H1 (cell line): ENCODE measurements at places on chromosomes 16 and 17. TPM values are rescaled to one million over a fixed set of nuclear protein-coding genes. Genes with fewer than 3 reads are reported as not detected.

The PIK3R5 gene
- 4.3 and 4.5 TPM in 2 replicates for total RNA-seq

The CASKIN1 gene
- total RNA-seq, result 6.4 and 6.5 TPM in 2 replicates

The RAD51C gene
- 10.2 and 10.4 TPM in 2 replicates for total RNA-seq

The CDH8 gene
- 8.3 and 8.4 TPM in 2 replicates for total RNA-seq

The UTS2R gene
- 0.63 TPM in 1 of 2 replicates, not detected in the other for total RNA-seq

The RMI2 gene
- total RNA-seq, result 96.0 and 96.9 TPM in 2 replicates

The SGCA gene
- total RNA-seq, result not detected in 2 replicates

The SYNGR3 gene
- total RNA-seq, result 36.2 and 38.8 TPM in 2 replicates

DNA sequence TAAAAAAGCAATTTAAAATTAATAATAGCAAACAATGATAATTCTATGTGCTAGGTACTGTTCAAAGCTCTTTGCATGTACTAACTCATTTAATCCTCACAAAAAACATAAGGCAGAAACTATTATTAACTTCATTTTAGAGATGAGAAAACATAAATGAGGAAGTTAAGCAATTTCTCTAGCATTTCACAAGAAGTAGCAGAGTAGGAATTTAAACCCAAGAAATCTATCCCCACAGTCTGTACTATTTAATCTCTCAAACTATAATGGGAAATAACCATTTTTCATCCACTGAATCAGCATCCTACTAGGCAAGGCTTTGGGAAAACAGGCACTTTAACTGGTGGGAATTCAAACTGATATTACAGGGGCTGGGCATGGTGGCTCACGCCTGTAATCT is 42.2 kb upstream of the INTS2 start:
- H3K27ac ChIP-seq, result no peak overlapping the region
- peaks cover 21% of the 10 kb centered on the region for H3K36me3 ChIP-seq

GRCh38 chr17:40608061-40608581 is 39.5 kb downstream of the SMARCE1 start:
- no peak overlapping the region for H3K4me3 ChIP-seq
- H3K27me3 ChIP-seq, result no peaks in the 10 kb centered on the region
- DNase-seq, result no peak
- no peaks in the 10 kb centered on the region for H3K36me3 ChIP-seq
- peaks cover 6% of the 10 kb centered on the region for H3K4me1 ChIP-seq
- H3K27ac ChIP-seq, result no peak overlapping the region

GRCh38 chr17:39623356-39623950 is 3.3 kb upstream of the PPP1R1B start:
- peak; percentile 99 for DNase-seq
- H3K36me3 ChIP-seq, result no peaks in the 10 kb centered on the region
- no peak overlapping the region for H3K27ac ChIP-seq
- H3K4me3 ChIP-seq, result no peak overlapping the region
- H3K27me3 ChIP-seq, result peaks cover 53% of the 10 kb centered on the region

- no peaks in the 10 kb centered on the region for H3K4me1 ChIP-seq
- H3K27me3 ChIP-seq, result no peaks in the 10 kb centered on the region
- no peak for DNase-seq
- no peak overlapping the region for H3K27ac ChIP-seq
- H3K4me3 ChIP-seq, result no peak overlapping the region
These were observed 114.6 kb upstream of the MED13 start for GRCh38 chr17:62179525-62180161.

DNA sequence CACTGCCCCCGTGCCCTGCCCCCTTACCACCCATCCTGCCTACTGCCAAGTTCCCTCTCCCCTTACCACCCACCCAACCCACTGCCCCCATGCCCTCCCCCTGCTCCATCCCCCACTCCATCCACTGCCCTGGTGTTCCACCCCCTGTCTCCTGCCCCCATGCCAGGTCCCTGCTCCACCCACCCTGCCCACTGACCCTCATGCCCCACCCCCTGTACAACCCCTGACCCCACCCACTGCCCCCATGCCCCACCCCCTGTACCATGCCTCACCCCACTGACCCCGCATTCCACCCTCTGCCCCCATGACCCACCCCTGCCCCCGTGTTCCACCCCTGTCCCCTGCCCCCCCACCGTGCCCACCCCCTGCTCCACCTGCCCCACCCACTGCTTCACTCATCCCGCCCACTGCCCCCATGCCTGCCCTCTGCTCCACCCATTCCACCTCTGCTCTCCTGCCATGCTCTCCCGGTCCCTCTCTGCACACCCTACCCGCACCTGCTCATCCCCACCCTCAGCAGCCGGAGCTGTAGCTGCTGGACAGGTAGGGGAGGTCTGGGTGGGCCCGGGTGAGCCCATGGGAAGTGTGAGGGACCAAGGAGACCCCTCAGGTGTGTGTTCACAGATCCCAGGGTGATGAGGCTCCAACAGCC is 7.4 kb upstream of the FN3KRP start:
- H3K27ac ChIP-seq, result no peak overlapping the region
- DNase-seq, result no peak
- no peak overlapping the region for H3K4me3 ChIP-seq

- H3K4me1 ChIP-seq, result peaks cover 13% of the 10 kb centered on the region; the same call in 1 of the 2 replicates
- no peaks in the 10 kb centered on the region for H3K36me3 ChIP-seq
- H3K27me3 ChIP-seq, result no peaks in the 10 kb centered on the region
- peak; percentile 93 for DNase-seq
- no peak overlapping the region for H3K4me3 ChIP-seq
- H3K27ac ChIP-seq, result no peak overlapping the region
These were observed 29.0 kb downstream of the PIMREG start for GRCh38 chr17:6473128-6473767.

DNA sequence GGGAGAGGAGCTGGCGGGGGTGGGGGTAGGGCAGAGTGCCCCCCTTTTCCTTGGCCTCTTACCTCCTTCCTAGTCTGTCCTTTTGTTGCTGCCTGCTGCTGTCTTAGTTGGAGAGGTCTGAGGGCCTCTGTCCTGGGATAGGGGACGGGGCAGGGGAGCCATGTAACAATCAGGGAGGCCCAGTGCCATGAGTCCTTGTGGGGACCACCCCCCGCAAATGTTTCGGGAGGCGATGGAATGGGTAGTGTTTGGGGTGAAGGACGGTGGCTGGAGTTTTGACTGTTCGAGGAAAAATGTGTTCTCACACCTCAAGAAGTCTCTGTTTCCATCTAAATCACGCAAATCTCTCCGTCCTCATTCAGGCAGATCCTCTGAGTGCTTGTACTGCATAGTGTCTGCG is 99.0 kb downstream of the OR1D5 start:
- H3K27ac ChIP-seq, result no peak overlapping the region
- H3K4me1 ChIP-seq, result peaks cover 13% of the 10 kb centered on the region
- H3K36me3 ChIP-seq, result peaks cover 12% of the 10 kb centered on the region
- no peaks in the 10 kb centered on the region for H3K27me3 ChIP-seq

DNA sequence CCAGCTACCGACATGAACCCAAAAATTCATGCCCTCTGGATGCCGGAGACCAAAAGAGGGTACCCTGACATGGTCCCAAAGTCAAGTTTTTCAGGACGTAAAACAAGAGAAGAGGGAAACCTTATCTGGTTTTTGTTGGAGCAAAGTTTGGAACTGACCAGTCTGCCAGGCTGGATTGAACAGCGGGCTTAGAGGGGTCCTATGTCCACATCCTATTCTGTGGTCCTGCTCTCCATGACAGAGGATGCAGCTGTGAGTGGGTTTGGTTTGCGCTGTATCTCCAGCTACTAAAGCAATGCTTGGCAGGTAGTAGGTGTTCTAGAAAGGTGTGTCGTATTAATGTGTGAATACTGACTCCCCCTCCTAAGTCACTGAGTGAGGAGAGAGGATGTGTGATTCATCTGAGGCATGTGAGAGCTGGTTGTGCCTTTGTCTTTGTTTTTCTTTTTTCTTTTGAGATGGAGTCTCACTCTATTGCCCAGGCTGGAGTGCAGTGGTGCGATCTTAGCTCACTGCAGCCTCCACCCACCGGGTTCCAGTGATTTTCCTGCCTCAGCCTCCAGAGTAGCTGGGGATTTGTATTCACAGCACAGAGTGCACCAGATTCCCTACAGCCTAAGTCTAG is 31.0 kb downstream of the PMM2 start:
- H3K4me3 ChIP-seq, result no peak overlapping the region
- DNase-seq, result no peak
- H3K36me3 ChIP-seq, result peaks cover 35% of the 10 kb centered on the region
- no peaks in the 10 kb centered on the region for H3K27me3 ChIP-seq
- H3K27ac ChIP-seq, result no peak overlapping the region
- peaks cover 23% of the 10 kb centered on the region for H3K4me1 ChIP-seq

GRCh38 chr16:11712122-11712521 is 30.5 kb downstream of the TXNDC11 start:
- H3K36me3 ChIP-seq, result no peaks in the 10 kb centered on the region
- no peak overlapping the region for H3K27ac ChIP-seq
- no peaks in the 10 kb centered on the region for H3K4me1 ChIP-seq
- DNase-seq, result no peak
- no peaks in the 10 kb centered on the region for H3K27me3 ChIP-seq

GRCh38 chr16:53112015-53112414 is 57.2 kb downstream of the CHD9 start:
- H3K27me3 ChIP-seq, result no peaks in the 10 kb centered on the region
- no peak overlapping the region for H3K4me3 ChIP-seq
- no peaks in the 10 kb centered on the region for H3K4me1 ChIP-seq
- no peak overlapping the region for H3K27ac ChIP-seq

DNA sequence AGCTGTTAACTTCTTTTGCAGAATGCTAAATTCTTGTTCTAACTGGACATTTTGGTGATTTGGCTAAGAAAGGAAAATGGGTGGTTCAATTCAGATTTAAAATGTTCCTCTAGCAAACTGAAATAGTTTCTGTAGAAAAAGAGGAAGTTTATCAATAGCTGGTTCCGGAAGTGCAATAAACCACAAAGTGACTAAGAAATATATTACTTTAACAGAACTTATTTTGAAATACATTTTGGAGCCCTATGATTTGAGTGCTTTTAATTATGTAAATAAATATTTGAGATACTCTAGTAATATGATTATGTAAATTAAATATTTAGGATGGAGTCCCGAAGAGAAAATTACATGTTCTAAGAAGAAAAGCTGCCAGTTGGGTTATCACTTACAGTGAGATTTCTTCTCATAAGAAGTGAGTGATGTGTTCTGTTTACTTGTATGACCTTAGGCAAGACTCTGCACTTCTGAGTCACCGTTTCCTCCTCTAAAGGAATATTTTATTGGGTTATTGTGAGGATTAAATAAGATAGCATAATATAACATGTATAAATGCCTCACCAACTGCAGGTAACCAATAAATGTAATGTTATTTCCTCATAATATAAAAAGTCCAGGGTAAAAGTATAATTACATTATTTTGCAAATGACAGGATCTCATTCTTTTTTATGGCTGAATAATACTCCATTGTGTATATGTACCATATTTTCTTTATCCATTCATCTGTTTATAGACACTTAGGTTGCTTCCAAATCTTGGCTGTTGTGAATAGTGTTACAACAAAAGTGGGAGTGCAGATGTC is at the start of gene EVI2B:
Gene EVI2B, minus strand, starts transcription at position 73 of the 800 bp plus-strand sequence. CDS start 8,445 bp downstream, outside the sequence.
- H3K27me3 ChIP-seq, result no peaks in the 10 kb centered on the region
- H3K27ac ChIP-seq, result no peak within 1 kb of the TSS
- H3K4me1 ChIP-seq, result no peaks in the 10 kb centered on the region

DNA sequence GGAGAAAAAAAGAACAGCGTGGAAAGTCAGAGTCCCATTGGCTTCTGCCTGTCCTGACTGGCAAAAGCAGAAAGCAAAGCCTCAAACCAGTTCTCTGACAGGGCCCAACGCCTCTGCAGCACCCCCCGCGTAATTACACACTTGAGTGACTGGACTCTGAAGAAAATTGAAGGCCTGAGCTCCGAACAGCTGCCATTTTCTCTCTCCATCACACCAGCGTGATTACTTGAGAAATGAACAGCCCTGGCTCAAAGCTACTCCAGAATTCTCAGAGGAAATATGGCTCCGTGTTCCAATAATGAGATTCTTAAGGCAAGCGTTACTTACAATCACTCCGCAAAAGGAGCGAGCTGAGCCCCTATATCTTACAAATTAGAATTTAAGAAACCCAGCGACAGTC is 142.7 kb upstream of the C17orf78 start:
- H3K27ac ChIP-seq, result no peak overlapping the region
- no peaks in the 10 kb centered on the region for H3K27me3 ChIP-seq
- H3K4me1 ChIP-seq, result no peaks in the 10 kb centered on the region
- DNase-seq, result no peak
- H3K4me3 ChIP-seq, result no peak overlapping the region

- H3K27me3 ChIP-seq, result no peaks in the 10 kb centered on the region
- H3K36me3 ChIP-seq, result no peaks in the 10 kb centered on the region
- no peak overlapping the region for H3K4me3 ChIP-seq
These were observed 10.4 kb downstream of the RPUSD1 start for GRCh38 chr16:777826-778225.

GRCh38 chr16:14284371-14284770 is 213.3 kb downstream of the MRTFB start:
- H3K36me3 ChIP-seq, result no peaks in the 10 kb centered on the region
- H3K4me3 ChIP-seq, result no peak overlapping the region; the same call in 1 of the 2 replicates
- DNase-seq, result no peak
- H3K4me1 ChIP-seq, result peaks cover 14% of the 10 kb centered on the region

DNA sequence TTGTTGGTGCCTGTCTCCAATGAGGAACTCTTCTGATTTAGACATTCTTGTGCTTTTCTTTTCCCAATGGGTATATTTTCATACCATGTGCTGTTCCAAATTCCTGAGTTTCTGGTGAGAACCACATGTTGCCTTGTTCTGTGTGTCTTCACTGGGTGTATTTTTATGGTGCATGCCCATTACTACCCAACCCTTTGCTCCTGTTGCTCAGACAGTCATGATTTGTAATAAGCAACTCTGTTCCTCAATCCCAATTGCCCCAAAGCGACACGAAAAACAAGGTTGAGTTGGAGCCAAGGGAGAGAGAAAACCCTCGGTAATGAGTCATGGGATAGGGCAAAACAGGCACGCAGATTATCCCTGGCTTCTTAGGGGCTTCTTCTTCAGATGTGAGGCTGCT is 101.8 kb downstream of the ABCA8 start:
- no peaks in the 10 kb centered on the region for H3K4me1 ChIP-seq
- no peak overlapping the region for H3K27ac ChIP-seq
- H3K27me3 ChIP-seq, result no peaks in the 10 kb centered on the region

DNA sequence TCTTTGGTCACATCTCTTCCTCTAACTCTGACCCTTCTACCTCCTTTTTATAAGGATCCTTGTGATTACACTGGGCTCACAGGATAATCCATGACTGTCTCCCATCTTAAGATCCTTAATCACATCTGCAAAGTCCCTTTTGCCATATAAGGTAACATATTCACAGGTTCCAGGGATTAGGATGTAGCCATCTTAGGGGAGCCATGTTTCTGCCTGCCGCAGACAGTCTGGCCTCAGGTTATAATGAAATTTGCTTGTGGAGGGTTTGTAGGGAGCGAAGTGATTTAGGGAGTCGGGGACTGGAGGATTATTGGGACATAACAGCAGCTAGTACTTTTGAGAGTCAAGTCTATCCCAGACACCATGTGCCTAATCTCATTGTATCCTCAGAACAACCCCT is 7.7 kb downstream of the EEF2K start:
- no peaks in the 10 kb centered on the region; the same call in 1 of the 2 replicates for H3K36me3 ChIP-seq
- no peak overlapping the region for H3K4me3 ChIP-seq
- H3K27ac ChIP-seq, result no peak overlapping the region
- no peak for DNase-seq
- H3K4me1 ChIP-seq, result no peaks in the 10 kb centered on the region

- H3K27me3 ChIP-seq, result no peaks in the 10 kb centered on the region
- H3K4me3 ChIP-seq, result no peak overlapping the region
- no peak overlapping the region for H3K27ac ChIP-seq
- H3K36me3 ChIP-seq, result no peaks in the 10 kb centered on the region
These were observed 8.3 kb upstream of the RAB5C start for GRCh38 chr17:42163113-42163512.
